ENCODE measurements at places on chromosomes 12 and 14. TPM values are rescaled to one million over a fixed set of nuclear protein-coding genes. Genes with fewer than 3 reads are reported as not detected.

CISTR gene
- not detected for total RNA-seq

ASCL1 gene
- total RNA-seq = not detected

LAG3 gene
- total RNA-seq = 188 TPM

CLEC1A gene
- total RNA-seq = not detected

MYF6 gene
- not detected for total RNA-seq

FOXA1 gene
- 0.97 TPM for total RNA-seq

PLEKHD1 gene
- 0.12 TPM for total RNA-seq

DNAH10 gene
- 0.46 TPM for total RNA-seq

GXYLT1 gene
- total RNA-seq = 8.4 TPM

DIO2 gene
- total RNA-seq = not detected

CLEC4A gene
- 0.95 TPM for total RNA-seq

SOX5 gene
- 2.5 TPM for total RNA-seq

MYRFL gene
- total RNA-seq = 0.14 TPM

SRRM4 gene
- not detected for total RNA-seq

TRMT5 gene
- total RNA-seq = 10.6 TPM

ITGA7 gene
- 6.6 TPM for total RNA-seq

PDE3A gene
- total RNA-seq = not detected

NKX2-8 gene
- not detected for total RNA-seq

B4GALNT3 gene
- total RNA-seq = 3.7 TPM

FCF1 gene
- total RNA-seq = 87.9 TPM

PPM1H gene
- not detected for total RNA-seq

FAM186B gene
- total RNA-seq = 0.74 TPM

ADAM20 gene
- 1.3 TPM for total RNA-seq

HCAR1 gene
- 0.34 TPM for total RNA-seq

SLCO1C1 gene
- total RNA-seq = not detected

KLRF1 gene
- total RNA-seq = 0.72 TPM

GLS2 gene
- total RNA-seq = 4.3 TPM

TTC9 gene
- total RNA-seq = 10.5 TPM

FLVCR2 gene
- total RNA-seq = 12.3 TPM

GALNT16 gene
- total RNA-seq = 0.05 TPM

IFNG-AS1 gene
- total RNA-seq = not detected

All from activated T-cell treated with anti-CD3 and anti-CD28 coated beads, Interleukin-2, amount 50 U/mL, for 72 hours (primary cell).